ENCODE measurements at places on chromosomes 11 and 22. TPM values are rescaled to one million over a fixed set of nuclear protein-coding genes. Genes with fewer than 3 reads are reported as not detected.

KRTAP5-7 gene
- total RNA-seq, result not detected

IGSF9B gene
- total RNA-seq, result 6.3 TPM

GRAP2 gene
- not detected for total RNA-seq

ART1 gene
- not detected for total RNA-seq

ACRV1 gene
- total RNA-seq, result not detected

C11orf97 gene
- not detected for total RNA-seq

ANGPTL5 gene
- total RNA-seq, result not detected

RAB30 gene
- 1.6 TPM for total RNA-seq

SLC6A5 gene
- total RNA-seq, result not detected

TECTA gene
- total RNA-seq, result 0.75 TPM

CECR2 gene
- total RNA-seq, result 7.4 TPM

KCNJ11 gene
- total RNA-seq, result 1.3 TPM

CEP126 gene
- total RNA-seq, result 0.82 TPM

DEPDC7 gene
- 0.55 TPM for total RNA-seq

TRIM6 gene
- 3.4 TPM for total RNA-seq

GRM5 gene
- total RNA-seq, result 0.17 TPM

DEFB131B gene
- total RNA-seq, result not detected

GDPD4 gene
- 0.08 TPM for total RNA-seq

SLC22A12 gene
- total RNA-seq, result not detected

Measured in kidney epithelial cell (primary cell).